ENCODE measurements at places on chromosomes 2 and 18.

DNA sequence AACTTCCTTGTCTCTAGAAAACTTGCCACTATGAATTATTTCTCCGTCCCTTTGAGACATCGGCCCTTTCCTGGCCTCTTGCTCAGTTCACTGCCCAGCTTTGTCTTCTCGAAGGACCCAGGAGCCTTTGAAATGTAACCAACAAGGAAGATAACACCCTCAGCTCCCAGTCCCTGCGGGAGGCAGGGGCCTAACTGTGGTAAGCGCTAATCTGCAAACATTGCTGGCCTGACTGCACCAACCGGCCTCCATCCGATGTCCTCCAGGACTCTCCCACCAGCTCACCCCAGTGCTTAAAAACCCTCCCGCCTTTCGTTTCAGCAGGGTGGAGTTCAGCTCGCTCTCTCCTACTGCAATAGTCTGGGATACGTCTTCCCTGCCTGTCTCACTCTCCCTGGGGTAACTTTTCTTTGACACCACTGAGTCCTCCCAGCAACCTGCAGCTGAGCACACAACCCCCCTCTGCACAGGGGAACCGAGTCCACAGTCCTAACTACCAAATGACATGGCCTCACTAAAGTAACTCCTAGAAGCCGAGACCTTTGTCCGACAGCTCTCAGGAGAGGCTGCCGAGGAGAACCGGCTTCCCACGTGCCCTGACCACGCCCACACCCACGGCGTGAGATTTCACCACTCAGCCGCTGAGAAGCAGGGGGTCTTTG lies 76.1 kb downstream of the MBP start:
- H3K27me3 ChIP-seq, result no peaks in the 10 kb centered on the region
- H3K4me3 ChIP-seq, result peak overlapping the region; percentile 60
- H3K27ac ChIP-seq, result peak overlapping the region; percentile 99
- no peak for DNase-seq
- peaks cover 44% of the 10 kb centered on the region for H3K36me3 ChIP-seq
- H3K4me1 ChIP-seq, result peaks cover 64% of the 10 kb centered on the region

GRCh38 chr18:11096411-11096810 lies 53.0 kb downstream of the PIEZO2 start:
- no peak overlapping the region for H3K4me3 ChIP-seq
- no peaks in the 10 kb centered on the region for H3K27me3 ChIP-seq
- no peaks in the 10 kb centered on the region for H3K4me1 ChIP-seq
- H3K27ac ChIP-seq, result no peak overlapping the region

DNA sequence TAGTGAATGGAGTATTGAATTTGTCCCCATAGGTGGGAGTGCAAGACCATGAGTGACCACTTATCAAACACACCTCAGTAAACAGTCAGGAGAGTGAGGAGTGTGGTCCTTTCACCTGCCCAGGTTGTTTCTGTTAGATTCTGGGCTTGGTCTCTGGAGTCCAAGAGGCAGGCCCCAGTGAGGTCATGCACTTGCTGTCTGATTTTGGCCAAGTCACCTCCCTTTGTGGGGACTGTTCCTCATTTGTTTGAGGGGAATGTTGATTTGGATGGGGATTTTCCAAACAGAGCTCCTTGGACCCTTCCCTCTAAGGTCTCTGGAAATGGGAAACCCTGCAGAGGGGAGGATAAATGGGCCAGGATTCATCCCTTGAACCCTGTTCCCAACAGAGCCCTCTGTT lies 7.3 kb downstream of the IL1RN start:
- H3K27ac ChIP-seq, result no peak overlapping the region
- no peak overlapping the region for H3K4me3 ChIP-seq
- H3K4me1 ChIP-seq, result peaks cover 28% of the 10 kb centered on the region
- no peaks in the 10 kb centered on the region for H3K36me3 ChIP-seq

DNA sequence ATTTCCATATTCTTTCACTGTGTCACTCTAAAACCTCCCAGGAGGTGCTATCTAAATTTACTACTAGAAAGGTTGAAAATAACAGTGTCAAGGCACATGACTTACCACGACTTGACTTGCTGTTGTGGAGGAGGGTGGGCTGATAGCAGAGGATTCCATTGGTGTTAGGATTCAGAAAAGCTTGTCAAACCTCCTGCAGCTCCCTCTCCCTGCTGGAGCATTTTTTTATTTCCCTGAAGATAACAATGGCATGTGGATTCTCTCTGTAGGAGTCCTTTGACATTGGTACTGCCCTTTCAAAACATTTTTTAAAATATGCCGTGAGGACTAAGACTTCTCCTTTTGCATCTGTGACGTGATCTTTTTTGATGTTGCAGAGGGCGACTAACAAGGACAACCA lies 696.9 kb upstream of the GYPC start:
- no peaks in the 10 kb centered on the region for H3K4me1 ChIP-seq
- no peak for DNase-seq
- no peak overlapping the region for H3K27ac ChIP-seq
- H3K36me3 ChIP-seq, result no peaks in the 10 kb centered on the region
- no peak overlapping the region for H3K4me3 ChIP-seq
- H3K27me3 ChIP-seq, result no peaks in the 10 kb centered on the region

DNA sequence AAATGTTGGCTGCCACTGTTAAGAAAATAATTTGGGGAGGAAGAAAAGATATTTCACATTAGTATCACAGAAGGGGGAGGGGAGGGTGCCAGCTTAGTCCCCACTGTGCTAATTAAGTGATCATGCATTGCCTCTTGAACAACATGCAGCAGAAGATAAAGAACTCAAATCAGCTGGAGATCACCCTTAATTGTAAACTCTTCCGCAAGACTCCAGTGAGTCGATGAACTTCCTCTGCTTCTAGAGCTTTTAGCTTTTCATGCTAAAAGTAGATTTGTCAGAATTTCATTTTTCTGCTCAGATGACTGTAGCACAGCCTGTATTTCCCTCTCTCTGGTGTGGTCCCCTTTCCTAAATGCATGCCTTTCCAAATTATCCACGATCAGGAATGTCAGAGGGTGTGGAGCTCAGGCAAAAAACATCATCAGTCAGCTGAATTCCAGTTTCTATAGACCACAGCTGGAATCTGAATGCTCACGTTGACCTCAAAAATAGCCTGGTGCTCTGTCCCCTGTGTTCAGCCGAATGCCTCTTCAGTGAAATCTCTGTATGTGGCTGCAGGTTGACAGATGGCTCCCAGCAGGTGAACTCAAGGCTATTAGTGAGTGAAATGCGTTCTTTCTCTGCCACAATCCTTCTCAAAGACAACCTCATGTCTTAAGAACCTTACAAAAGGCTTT lies 156.8 kb upstream of the UNC80 start:
- H3K4me1 ChIP-seq, result no peaks in the 10 kb centered on the region
- H3K36me3 ChIP-seq, result no peaks in the 10 kb centered on the region
- H3K4me3 ChIP-seq, result no peak overlapping the region
- H3K27ac ChIP-seq, result no peak overlapping the region

All from T-helper 2 cell treated with Interferon-gamma antibody and Interleukin-4, amounts not matched to agents 5 μg/mL and 100 μg/mL, for 36 hours (primary cell).